Uterine smooth muscle cell (primary cell): ENCODE measurements at places on chromosomes 1 and 21. TPM values are rescaled to one million over a fixed set of nuclear protein-coding genes. Genes with fewer than 3 reads are reported as not detected.

Gene S100A7A
- total RNA-seq, result not detected in 2 replicates

Gene DEPDC1
- 25.7 and 75.8 TPM in 2 replicates for total RNA-seq

Gene TRAPPC10
- 21.5 and 25.9 TPM in 2 replicates for total RNA-seq

Gene FMO2
- total RNA-seq, result under 0.01 TPM in 1 of 2 replicates, not detected in the other

Gene AGMAT
- 1.1 and 1.8 TPM in 2 replicates for total RNA-seq

Gene AADACL4
- total RNA-seq, result under 0.01 TPM in 1 of 2 replicates, not detected in the other

Gene ANGPTL3
- not detected in 2 replicates for total RNA-seq

Gene PADI2
- under 0.01 TPM in 1 of 2 replicates, not detected in the other for total RNA-seq

Gene RNF223
- not detected in 2 replicates for total RNA-seq

Gene EXO1
- total RNA-seq, result 6.2 and 22.9 TPM in 2 replicates

Gene LRRC39
- 0.44 and 0.50 TPM in 2 replicates for total RNA-seq

Gene TNFAIP8L2
- not detected in 2 replicates for total RNA-seq

Gene RRP15
- total RNA-seq, result 7.4 and 12.8 TPM in 2 replicates

Gene KRTAP13-2
- not detected in 2 replicates for total RNA-seq

Gene KCNJ9
- not detected in 2 replicates for total RNA-seq

Gene ADCY10
- total RNA-seq, result under 0.01 TPM in 2 replicates

Gene CNKSR1
- total RNA-seq, result 0.22 TPM in 1 of 2 replicates, not detected in the other

Gene RGS13
- not detected in 2 replicates for total RNA-seq

Gene SPRR2A
- total RNA-seq, result not detected in 2 replicates

Gene PRELP
- 0.33 and 1.9 TPM in 2 replicates for total RNA-seq

Gene CD1B
- total RNA-seq, result not detected in 2 replicates

Gene CCDC181
- total RNA-seq, result 1.2 and 2.0 TPM in 2 replicates

Gene SCAMP3
- 31.7 and 43.9 TPM in 2 replicates for total RNA-seq

Gene DDR2
- total RNA-seq, result 230 and 316 TPM in 2 replicates

Gene PEA15
- 69.9 and 81.6 TPM in 2 replicates for total RNA-seq

Gene CDK18
- 0.11 and 0.62 TPM in 2 replicates for total RNA-seq

Gene EXTL1
- 0.44 and 0.75 TPM in 2 replicates for total RNA-seq

Gene TTLL10
- total RNA-seq, result 0.12 TPM in 1 of 2 replicates, not detected in the other

Gene LCE2A
- 0.25 and 2.2 TPM in 2 replicates for total RNA-seq

Gene KRTAP12-2
- not detected in 2 replicates for total RNA-seq

Gene GBP1
- total RNA-seq, result 19.8 and 27.7 TPM in 2 replicates

Gene SLC5A9
- not detected in 2 replicates for total RNA-seq

Gene AMY1A
- not detected in 2 replicates for total RNA-seq

Gene ZNF672
- 15.9 and 18.6 TPM in 2 replicates for total RNA-seq

Gene SLC2A5
- total RNA-seq, result 2.3 and 6.1 TPM in 2 replicates

Gene FBLIM1
- 54.5 and 73.2 TPM in 2 replicates for total RNA-seq

Gene SPRR5
- not detected in 2 replicates for total RNA-seq
